ENCODE measurements at places on chromosomes 13 and 19.

DNA sequence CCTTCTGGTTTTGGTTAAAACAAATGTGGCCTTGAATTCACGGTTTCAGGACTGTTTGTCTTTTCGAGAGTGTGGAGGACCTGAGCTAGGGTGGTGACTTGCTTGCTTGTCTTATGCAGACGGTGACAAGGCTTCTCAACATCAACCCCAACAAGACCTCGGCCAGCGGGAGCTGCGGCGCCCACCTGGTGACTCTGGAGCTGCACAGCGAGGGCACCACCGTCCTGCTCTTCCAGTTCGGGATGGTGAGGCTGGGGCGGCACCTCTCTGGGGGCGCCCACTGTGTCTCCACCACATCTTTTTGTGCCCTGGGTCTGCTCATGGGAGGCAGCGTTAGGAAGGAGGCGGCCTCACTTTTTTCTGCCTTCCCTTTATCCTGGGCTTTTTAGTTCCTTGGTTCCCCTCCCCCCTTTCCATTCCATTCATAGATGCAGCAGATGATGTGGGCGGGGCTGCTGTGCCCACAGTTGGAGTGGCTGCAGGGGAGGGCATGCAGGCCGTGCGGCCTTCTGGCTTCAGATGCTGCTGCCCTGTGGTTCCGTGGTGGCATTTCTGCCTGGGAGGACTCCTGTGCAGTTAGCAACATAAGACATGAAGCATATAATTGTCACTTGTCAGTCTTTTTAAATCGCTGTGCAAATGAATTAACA lies 23.3 kb downstream of the LAMP1 start:
- no peak for DNase-seq

DNA sequence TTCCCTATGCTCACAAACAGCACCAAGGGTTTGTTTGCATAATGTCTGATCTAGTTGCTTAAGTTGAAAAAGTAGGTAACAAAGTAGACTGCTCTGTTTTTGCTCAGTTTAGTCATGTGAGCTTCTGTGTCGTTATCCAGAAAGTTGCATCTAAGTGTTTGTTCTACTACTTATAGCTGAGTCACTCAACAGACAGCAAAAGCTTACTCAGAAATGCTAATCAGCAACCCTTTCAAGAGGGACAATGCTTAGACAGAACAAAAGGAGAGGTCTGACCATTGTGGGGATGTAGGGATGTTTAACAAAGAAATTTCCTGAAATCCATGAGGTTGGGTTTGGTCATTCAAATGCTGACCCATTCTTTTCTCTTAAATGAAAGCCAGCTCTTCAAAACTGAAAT lies 106.4 kb downstream of the ATP8A2 start:
- no peak for DNase-seq

GRCh38 chr13:24167666-24168391 lies 7.3 kb downstream of the SPATA13 start:
- DNase-seq, result no peak

DNA sequence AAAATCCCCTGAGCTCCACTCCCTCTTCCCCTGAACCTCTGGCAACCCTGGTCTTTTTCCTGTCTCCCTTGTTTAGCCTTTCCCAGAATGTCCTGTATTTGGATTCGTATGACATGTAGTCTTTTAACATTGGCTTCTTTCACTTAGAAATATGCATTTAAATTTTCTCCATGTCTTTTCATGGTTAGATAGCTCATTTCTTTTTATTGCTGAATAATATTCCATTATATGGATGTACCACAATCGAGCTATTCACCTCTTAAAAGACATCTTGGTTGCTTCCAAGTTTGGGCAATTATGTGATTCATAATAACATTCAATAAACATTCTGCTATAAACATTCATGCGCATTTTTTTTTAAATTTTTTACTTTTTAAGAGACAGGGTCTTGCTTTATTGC lies 99.6 kb upstream of the ZNF536 start:
- DNase-seq, result no peak

DNA sequence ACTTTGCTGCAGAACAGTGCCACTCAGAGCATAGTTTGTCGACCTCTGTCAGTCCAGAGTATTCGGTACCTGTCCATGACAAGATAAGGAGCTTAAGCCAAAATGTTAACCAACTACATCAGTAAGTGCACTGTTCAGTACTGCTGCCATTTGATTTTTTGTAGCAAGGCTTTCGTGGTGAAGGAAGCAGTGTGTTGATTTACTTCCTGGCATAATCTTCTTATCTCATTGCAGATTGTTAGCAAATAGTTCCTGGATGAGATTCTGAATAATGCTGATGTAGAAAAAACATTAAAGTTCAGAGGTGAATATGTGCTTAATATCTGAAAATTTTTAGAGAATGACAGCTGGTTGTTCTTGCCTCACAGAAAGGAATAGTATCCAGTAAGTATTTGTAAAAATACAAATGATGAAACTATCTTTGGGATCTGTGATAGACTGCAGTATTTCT lies 85.7 kb downstream of the LRRC63 start:
- no peak for DNase-seq

DNA sequence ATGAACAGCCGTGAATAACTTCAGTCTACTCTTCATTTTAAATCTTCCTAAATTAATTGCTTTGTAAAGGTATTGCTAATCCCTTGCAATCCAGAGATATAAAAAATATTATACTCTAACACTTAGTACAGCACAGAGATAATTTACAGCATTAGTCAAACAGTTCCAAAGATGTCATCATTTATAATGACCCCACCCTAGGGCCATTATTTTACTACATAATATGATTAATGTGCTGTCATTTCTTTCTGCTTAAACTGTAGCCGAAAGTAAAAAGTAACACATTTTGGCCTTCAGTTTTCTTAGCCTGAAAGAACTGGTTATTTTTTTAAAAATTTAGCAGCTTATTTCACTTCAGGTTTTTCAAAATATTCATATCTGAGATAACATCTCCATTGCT lies 256.3 kb upstream of the RFC3 start:
- no peak for DNase-seq

GRCh38 chr13:91228940-91229339 lies 118.5 kb upstream of the MIR17HG start:
- no peak for DNase-seq

- DNase-seq, result no peak
Observed at GRCh38 chr13:73090116-73090822, 31.5 kb downstream of the KLF5 start.

DNA sequence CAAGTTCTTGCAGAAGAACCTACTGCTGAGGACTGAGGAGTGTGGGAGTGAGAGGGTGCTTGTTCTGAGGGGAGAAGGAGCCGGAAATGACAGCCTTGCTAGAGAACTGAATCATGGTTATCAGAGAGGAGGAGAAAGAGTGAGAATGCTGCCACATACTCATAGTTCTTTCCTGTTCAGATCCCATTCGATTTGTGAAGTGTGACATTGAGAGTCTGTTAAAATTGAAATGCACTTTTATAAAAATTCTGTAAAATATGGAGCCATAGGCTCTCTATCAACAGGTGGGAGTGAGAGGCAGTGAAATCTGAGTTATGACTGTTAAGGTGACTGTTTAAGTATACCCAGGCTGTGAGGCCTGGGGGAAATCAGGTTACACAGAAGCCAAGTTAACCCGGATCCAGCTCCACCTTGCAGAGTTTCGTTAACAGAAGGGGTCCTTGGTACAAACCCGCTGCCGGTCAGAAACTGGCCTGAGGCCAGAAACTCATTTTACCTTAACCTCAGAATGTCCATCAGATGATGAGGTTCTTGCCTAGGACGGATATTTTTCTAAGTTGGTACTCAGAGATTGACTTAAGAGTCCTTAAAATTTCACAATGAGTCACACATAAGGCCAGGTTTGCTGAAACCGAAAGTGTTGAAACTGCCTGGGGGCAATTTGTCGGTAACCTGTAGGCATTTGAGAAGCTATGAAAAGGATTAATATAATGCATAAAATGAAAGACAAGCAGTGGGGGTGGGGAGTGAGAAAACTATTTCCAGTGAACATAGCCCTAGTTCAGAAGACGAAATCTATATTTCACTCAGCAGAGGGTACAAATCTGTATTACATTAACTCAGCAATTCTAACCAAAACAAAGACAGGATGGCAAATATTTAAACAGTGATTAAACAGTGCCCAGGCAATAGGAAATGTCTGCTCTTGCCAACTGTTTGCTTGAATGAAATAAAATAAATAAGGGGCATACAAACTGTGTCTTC lies 350.5 kb downstream of the KCNRG start:
- DNase-seq, result no peak

GRCh38 chr13:29817604-29818378 lies 32.6 kb downstream of the UBL3 start:
- DNase-seq, result no peak

- no peak for DNase-seq
Observed at GRCh38 chr19:47135156-47135555, 4.5 kb downstream of the SAE1 start.

Data from NCI-H446 (cell line).